Activated CD8-positive, alpha-beta T cell treated with anti-CD3 and anti-CD28 coated beads, Interleukin-2, amount 10 ng/mL, durations not matched to agents 7 days and 5 days (primary cell): ENCODE measurements at places on chromosomes 13 and 19. TPM values are rescaled to one million over a fixed set of nuclear protein-coding genes. Genes with fewer than 3 reads are reported as not detected.

GRCh38 chr13:70604448-70604847, 496.2 kb upstream of the KLHL1 start:
- H3K4me3 ChIP-seq, result no peak overlapping the region
- H3K27me3 ChIP-seq, result no peaks in the 10 kb centered on the region
- no peaks in the 10 kb centered on the region for H3K4me1 ChIP-seq
- no peaks in the 10 kb centered on the region for H3K36me3 ChIP-seq
- no peak for DNase-seq

GRCh38 chr13:46648166-46648607, 95.2 kb downstream of the LRCH1 start:
- no peak overlapping the region for H3K4me3 ChIP-seq
- no peak overlapping the region for H3K27ac ChIP-seq
- peaks cover 14% of the 10 kb centered on the region for H3K36me3 ChIP-seq
- no peaks in the 10 kb centered on the region for H3K27me3 ChIP-seq
- H3K4me1 ChIP-seq, result peaks cover 32% of the 10 kb centered on the region

DNA sequence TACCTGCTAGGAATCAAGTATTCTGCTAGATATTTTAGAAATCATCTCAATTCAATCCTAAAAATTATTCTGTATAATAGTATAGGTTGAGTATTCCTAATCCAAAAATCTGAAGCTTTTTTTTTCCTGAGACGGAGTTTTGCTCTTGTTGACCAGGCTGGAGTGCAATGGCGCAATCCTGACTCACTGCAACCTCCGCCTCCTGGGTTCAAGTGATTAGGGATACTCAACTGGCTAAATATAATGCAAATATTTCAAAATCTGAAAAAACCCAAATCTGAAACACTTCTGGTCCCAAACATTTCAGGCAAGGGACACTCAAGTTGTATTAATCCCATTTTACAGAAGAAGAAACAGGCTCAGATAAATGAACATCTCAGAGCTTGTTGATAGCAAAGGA, 17.2 kb upstream of the USPL1 start:
- H3K36me3 ChIP-seq, result no peaks in the 10 kb centered on the region
- H3K4me1 ChIP-seq, result peaks cover 3% of the 10 kb centered on the region
- H3K27me3 ChIP-seq, result peaks cover 13% of the 10 kb centered on the region
- DNase-seq, result no peak

The DPF1 gene
- 0.29 TPM for total RNA-seq

GRCh38 chr19:33691736-33692135, 70.0 kb downstream of the CHST8 start:
- DNase-seq, result no peak
- no peak overlapping the region for H3K27ac ChIP-seq
- no peaks in the 10 kb centered on the region for H3K4me1 ChIP-seq
- H3K4me3 ChIP-seq, result no peak overlapping the region
- no peaks in the 10 kb centered on the region for H3K27me3 ChIP-seq

DNA sequence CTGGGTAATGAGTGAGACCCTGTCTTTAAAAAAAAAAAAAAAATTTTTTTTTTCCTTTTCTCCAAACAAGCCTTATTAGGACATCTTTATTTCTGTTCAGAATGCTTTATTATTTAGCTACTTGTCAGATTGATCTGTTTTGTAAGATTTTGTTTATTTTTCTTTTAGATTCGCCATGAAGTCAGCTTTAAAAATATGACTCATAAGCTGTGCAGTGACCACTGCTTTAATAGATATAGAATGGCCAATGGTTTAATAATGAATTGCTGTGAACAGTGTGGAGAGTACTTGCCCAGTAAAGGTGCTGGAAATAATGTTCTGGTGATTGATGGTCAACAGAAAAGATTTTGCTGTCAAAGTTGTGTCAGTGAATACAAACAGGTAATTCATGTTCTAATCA, 47.7 kb downstream of the ZMYM2 start:
- no peak for DNase-seq
- H3K27ac ChIP-seq, result no peak overlapping the region
- H3K4me1 ChIP-seq, result peaks cover 7% of the 10 kb centered on the region
- no peak overlapping the region for H3K4me3 ChIP-seq
- H3K27me3 ChIP-seq, result no peaks in the 10 kb centered on the region

The KLK4 gene
- not detected for total RNA-seq
